NCI-H460 (cell line): ENCODE measurements at places on chromosomes 7 and 10. TPM values are rescaled to one million over a fixed set of nuclear protein-coding genes. Genes with fewer than 3 reads are reported as not detected.

The HTR7 gene
- total RNA-seq: 1.0 and 1.2 TPM in 2 replicates

The HERPUD2 gene
- 20.8 and 22.9 TPM in 2 replicates for total RNA-seq

The SLC13A4 gene
- not detected in 2 replicates for total RNA-seq

The SRI gene
- total RNA-seq: 114 and 127 TPM in 2 replicates

The MRLN gene
- total RNA-seq: not detected in 2 replicates

The OR13A1 gene
- total RNA-seq: not detected in 2 replicates
